ENCODE measurements at places on chromosomes 7 and 10.

- no peak for DNase-seq
Measured at GRCh38 chr10:24910574-24910973, 41.8 kb downstream of the PRTFDC1 start.

DNA sequence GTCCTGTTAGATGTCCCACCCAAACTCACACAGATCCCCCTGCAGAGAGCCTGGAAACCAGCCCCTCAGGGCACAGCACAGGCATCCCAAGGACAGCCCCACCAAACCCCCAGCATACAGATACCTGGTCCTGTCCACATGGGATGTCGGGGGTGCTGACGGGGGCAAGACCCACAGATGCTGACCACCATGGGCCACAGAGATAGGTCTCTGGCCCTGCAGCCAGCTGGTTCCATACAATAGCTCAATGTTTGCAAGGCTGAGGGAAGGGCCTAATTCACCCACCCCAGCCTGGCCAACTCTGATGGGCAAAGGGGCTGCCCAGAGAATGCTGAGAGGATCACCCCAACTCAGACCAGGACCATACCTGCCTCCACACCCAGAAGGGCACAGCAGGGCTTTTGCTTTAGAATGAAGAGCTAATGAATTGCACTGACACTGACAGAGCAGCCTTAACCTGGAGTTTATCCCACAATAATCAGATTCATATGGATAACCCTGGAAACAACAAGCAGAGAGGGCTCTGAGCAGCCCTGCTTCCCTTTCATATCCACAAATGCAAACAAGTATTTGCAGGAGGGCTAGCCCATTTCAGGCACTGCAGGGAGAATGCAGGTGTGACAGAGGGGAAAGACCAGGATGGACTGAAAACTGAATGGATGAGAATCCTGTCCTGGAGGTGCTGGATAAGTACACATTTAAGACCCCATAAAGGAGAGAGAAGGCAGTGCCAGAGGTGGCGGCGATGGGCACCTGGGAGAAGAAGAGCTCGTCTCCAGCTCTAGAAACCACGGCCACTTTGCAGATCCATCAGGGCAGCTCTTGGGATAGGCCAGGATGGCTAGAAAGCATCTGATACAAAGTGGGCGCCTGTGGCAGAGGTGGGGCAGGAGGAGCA, 126.7 kb downstream of the TNS3 start:
- DNase-seq: no peak

- peak; percentile 79 for DNase-seq
Measured at GRCh38 chr10:35182631-35183510, 56.2 kb downstream of the CREM start.

- peak; percentile 87 for DNase-seq
Measured at GRCh38 chr7:20172736-20173334, 44.3 kb downstream of the MACC1 start.

GRCh38 chr7:23594879-23595604, 2.1 kb upstream of the CCDC126 start:
- no peak for DNase-seq

GRCh38 chr10:31975157-31975765, 46.6 kb upstream of the ARHGAP12 start:
- no peak for DNase-seq

DNA sequence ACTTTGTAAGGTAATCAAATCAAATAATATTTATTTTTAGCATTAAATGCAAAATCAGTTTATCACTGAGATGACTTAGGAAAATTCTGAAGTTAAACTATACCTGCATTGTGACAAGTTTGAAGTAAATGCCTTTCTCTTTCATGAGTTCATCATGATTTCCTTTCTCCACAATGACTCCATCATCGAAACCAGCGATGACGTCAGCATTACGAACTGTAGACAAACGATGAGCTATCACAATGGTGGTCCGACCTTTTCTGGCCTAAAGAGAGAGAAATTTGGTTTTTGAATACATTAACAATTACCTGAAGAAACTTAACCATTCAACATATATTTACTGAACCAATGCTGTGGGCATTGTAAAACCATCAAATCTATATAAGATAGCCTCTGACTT, 54.9 kb downstream of the ABCB1 start:
- no peak for DNase-seq

DNA sequence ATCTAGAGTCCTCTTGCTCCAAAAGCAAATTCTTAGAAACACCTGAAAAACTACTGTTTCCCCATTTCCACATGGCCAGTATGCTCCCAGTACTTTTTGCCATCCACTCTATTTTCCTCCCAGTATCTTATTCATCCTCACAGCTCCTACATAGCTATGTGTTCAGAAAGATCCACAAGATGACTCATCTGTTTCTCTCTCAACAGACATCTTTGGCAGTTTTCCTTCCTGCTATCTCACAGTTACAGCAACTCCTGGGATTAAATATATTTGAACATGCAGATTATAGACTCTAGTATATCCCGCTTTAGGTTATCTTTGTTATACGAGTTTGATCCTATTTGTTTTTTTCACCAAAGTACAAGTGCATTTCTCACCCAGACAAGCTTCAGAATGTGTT, 675.6 kb upstream of the POT1 start:
- DNase-seq: no peak

DNA sequence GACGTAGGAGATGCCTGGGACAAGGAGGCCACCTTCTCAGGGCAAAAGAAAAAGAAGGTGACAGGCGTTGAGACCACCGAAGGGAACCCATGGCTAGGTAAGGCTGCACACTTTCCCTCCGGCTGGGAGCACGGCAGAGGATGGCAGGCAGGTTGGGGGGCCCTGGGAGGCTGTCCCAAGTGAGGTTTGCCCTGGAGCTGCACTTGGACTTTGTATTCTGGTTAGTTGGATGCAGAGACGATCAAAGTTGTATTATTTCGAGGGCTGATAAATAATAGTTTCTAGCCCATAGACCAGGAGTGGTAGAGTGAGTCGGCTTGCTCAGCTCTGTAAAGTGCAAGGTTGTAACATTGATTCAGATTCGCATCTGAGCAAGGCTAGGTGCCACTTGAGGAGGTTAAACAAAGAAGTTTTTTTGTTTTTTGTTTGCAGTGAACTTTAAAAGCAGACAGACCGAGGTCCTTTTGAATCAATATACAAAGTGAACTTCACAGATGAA, 608 bp downstream of the ENTPD7 start:
- no peak for DNase-seq

DNA sequence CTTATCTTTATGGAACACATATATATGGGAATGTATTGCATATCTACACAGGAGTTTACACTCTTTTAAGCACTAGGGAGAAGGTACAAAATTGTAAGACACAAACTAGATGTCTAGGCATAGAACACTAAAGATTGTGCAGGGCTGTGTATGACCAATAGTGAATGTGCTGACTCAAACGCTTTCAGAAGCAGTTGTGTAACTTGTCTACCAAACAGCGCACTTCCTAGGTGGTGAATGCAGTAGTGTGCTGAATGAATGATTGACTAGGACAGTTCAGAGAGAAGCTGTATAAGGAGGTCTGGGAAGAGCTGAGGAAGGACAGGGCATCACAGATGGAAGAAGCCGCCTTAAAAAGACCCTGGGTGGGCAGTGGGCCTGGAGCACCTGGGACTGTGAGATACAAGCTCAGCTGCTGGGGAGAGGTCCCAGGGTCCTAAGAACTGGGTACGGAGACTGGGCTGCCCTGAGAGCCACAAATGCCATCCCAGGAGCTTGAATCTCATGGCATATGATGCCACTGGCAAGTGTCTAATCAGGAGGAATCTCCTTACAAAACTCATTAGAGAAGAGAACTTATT, 14.2 kb downstream of the CLRN3 start:
- no peak for DNase-seq

- no peak for DNase-seq
Measured at GRCh38 chr10:52615756-52616394, 156.7 kb downstream of the MBL2 start.

- peak; percentile 51 for DNase-seq
Measured at GRCh38 chr10:128178302-128178958, 52.2 kb upstream of the MKI67 start.

DNA sequence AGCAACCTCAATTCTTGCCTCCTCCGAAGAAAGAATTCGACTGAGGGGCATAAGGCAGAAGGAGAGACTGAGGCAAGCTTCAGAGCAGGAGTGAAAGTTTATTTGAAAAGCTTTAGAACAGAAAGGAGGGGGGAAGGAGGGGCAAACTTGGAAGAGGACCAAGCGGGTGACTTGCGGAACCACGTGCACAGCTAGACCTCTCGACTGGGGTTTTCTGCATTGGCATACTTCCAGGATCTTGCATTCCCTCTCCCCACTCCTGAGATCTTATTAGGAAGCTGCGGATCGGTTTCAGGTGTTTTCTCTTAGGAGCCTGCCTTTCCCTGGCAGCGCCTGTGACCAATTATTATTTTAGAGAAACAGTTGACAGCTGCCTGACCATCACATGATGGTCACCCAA, 20.3 kb upstream of the CPXM2 start:
- DNase-seq: peak; percentile 65

- no peak for DNase-seq
Measured at GRCh38 chr10:97811958-97812357, 37.7 kb upstream of the GOLGA7B start.

DNA sequence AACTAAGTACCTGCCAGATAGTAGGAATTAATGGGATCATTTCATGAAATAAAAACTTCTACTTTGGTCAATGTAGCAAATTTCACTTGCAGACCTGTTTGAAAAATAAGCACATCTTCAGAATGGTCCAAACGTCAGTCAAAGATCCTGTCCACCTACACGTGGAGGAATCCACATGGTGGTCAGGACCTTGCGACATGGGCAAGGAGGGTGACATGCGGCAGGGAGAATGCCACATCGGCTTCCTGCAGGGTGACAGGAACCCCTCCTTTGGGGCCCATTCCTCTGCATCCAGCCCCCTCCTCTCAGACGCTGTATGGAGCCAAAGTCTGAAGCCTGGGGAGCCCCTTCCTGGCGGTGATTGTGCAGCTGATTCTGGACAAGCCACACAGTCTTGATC, 95.5 kb upstream of the MGMT start:
- no peak for DNase-seq

DNA sequence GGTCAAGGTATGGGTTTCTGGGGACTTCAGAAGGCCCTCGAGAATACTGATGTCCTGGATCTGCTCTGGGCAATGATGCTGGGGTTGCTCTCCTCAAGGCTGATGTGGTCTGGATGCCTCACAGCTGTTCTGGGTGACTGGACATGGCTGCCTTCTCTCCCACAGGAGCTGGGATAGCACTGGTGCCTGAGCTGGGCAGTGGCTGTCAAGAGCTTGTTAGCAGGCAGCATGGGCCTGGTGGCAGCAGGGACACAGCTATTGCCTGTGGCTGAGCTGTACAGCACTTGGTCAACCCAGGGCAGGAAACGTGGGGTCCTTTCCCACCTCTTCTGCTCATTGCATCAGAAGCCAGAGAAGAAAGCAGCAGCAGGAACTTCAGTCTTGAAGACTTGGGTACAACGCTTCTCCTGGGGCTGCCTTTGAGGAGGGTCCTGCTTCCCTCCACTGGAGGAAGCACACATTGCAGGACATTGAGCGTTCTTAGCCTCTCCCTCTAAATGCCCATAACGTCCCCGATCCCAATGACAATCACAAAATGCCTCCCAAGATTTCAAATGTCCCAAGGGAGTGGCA, 13.0 kb downstream of the ADCYAP1R1 start:
- peak; percentile 6 for DNase-seq

- DNase-seq: no peak
Measured at GRCh38 chr7:50735333-50735732, 47.4 kb downstream of the GRB10 start.

GRCh38 chr10:123865350-123865749, 26.3 kb downstream of the CPXM2 start:
- DNase-seq: no peak

DNA sequence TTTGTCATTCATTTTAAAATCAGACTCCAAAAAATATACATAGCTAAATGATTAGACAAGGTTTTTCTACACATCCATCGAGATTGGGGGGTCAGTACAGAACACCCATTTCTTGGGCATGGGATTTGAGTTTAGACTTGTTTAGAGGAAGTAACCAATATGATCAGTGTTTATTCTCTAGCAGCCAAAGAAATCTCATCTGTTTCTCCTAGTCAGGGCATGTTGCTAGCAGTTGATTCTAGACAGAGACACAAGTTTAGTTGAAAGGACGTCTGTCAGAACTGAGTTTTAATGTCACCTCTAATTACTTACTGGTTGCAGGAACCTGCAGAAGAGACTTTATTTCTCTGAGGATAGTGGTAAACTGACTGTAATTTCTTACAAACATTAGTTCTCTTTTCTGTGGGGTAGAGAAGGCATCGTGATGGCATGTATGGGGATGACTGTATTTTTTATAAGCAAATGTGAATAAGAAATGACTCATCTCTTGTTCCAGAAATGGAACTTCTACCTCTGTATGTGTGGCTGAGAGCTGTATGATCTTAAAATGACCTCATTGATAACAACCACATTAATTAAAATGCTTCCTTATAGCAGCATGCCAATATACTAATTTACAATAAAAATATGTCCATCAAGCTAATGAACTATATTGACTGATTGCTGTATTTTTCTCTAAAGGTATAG, 30.6 kb upstream of the RHOBTB1 start:
- no peak for DNase-seq

- no peak for DNase-seq
Measured at GRCh38 chr10:86480571-86480970, 41.0 kb downstream of the WAPL start.

DNA sequence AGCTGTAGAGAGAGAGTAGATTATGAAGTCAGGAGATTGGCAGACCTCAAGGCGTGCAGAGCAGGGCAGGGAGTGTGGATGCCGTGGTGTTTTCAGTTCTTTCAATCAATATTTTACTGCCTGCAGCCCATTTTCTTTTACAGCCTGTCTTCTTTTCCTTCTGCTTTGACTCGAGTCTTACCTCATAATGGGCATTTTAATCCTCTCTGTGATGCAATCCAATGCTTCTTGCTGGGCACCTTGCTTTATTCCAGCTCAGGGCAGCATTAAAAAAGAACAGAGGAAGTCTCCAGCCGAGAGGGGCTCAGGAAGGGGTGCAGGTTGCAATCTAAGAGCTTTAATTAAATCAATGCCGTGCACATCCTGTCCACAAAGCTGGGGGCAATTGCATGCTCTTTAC, 839.0 kb downstream of the LRMDA start:
- DNase-seq: peak; percentile 8

DNA sequence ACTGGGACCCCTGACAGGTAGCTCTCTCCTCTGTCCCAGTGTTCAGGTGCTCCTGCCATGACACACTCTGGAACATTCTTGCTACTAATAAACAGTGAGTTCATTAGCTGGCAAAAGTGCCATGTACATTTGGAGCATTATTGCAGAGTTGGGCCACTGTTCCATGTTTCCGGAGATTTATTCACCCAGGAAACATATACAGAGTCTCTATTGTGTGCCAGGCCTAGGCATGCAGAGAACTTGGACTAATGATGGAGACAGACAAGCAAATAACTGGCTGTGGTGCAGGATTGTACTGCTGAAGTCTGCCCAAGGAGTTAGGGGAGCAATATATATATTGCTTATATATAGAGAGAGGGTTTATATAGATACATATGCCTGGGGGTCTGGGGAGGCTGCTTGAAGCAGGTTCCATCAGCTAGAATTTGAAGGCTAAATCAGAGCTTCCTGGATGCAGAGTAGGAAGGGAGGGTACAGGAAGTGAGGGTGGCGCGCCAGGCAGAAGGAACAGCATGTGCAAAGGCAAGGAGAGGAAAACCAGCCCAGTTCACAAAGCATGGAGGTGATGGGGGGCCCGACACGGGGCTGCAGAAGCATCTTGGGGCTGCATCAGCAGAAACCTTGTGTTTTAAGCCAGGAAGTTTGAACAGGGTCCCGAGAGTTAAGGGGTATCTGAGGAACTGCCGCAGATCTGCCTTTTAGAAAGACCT, 22.7 kb upstream of the EEPD1 start:
- no peak for DNase-seq

GRCh38 chr10:13457958-13458686, 70.7 kb downstream of the BEND7 start:
- no peak for DNase-seq

GRCh38 chr10:67779465-67780203, 58.4 kb downstream of the DNAJC12 start:
- peak; percentile 82 for DNase-seq
